ENCODE measurements at places on chromosomes 5 and 9. TPM values are rescaled to one million over a fixed set of nuclear protein-coding genes. Genes with fewer than 3 reads are reported as not detected.

Gene FBXL7
- total RNA-seq = 18.4 TPM

Gene IFNA14
- not detected for total RNA-seq

Gene ADGRD2
- not detected for total RNA-seq

Gene ANXA1
- 142 TPM for total RNA-seq

Gene CBY3
- total RNA-seq = not detected

Gene MOCS2
- total RNA-seq = 80.0 TPM

Gene AGXT2
- not detected for total RNA-seq

Gene TRPM3
- total RNA-seq = 1.5 TPM

Gene GIN1
- 5.0 TPM for total RNA-seq

Gene RNF183
- total RNA-seq = not detected

Gene C5orf63
- total RNA-seq = 1.7 TPM

Gene SH3GL2
- total RNA-seq = not detected

Gene DAB2
- 29.2 TPM for total RNA-seq

Gene POU4F3
- not detected for total RNA-seq

Gene HTR4
- 7.9 TPM for total RNA-seq

Gene SKP1
- 287 TPM for total RNA-seq

Gene RNF20
- 22.7 TPM for total RNA-seq

Gene ELOVL7
- 1.5 TPM for total RNA-seq

Gene CD14
- 74.1 TPM for total RNA-seq

Gene NOXA1
- total RNA-seq = 3.4 TPM

Gene PCDHGA11
- total RNA-seq = 3.0 TPM

Gene SEMA5A
- 26.2 TPM for total RNA-seq

Gene CYLC2
- total RNA-seq = not detected

Gene SLC36A2
- total RNA-seq = not detected

Gene SOX30
- total RNA-seq = 0.89 TPM

Gene MAP1B
- total RNA-seq = 558 TPM

Gene ZNF484
- 6.6 TPM for total RNA-seq

Gene FGD3
- 2.2 TPM for total RNA-seq

Gene ADAMTSL1
- total RNA-seq = 3.4 TPM

Gene NUDT2
- total RNA-seq = 17.6 TPM

Gene SUSD1
- 10.6 TPM for total RNA-seq

Gene CTSL
- total RNA-seq = 169 TPM

Gene FAXDC2
- total RNA-seq = 24.6 TPM

Gene SARDH
- 0.63 TPM for total RNA-seq

Gene PCDHGA12
- 6.2 TPM for total RNA-seq

Gene PHF24
- 0.67 TPM for total RNA-seq

Gene GPRIN1
- total RNA-seq = 0.22 TPM

Gene WNK2
- 132 TPM for total RNA-seq
